Stimulated activated CD4-positive, alpha-beta T cell treated with anti-CD3 and anti-CD28 coated beads, Interleukin-2, amount 100 ng/mL, for 24 hours (primary cell): ENCODE measurements at places on chromosomes 2 and 18.

GRCh38 chr2:196914867-196915460 lies 11.5 kb downstream of the PGAP1 start:
- no peak for DNase-seq

DNA sequence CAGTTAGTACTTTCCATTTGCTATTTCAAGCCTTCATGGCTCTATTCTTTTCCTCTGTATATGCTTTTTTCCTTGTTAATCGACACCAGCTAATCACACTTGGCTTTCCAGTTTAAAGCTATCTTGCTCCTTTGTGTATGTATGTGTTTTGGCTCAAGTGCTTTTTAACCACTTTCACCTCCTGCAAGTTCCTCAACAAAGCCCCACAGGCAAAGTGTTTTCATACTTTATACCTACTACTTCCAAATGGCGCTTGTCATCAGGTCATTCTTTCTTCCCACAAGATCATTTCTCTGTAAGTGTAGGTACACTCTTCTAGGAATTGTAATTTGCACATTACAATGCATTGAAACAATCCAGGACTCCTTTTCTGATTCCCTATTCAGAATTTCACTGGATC lies 64.0 kb upstream of the FIGN start:
- no peak for DNase-seq

GRCh38 chr2:122707224-122707824 lies 951.9 kb downstream of the TSN start:
- DNase-seq = no peak

- DNase-seq = no peak
These were observed 88.9 kb downstream of the POLE4 start for GRCh38 chr2:75047189-75047991.

GRCh38 chr2:183995632-183996031 lies 602.7 kb upstream of the ZNF804A start:
- DNase-seq = no peak
